ENCODE measurements at places on chromosomes 1 and 21.

GRCh38 chr1:17759114-17759513 lies 4.0 kb downstream of the ACTL8 start:
- no peak for DNase-seq

DNA sequence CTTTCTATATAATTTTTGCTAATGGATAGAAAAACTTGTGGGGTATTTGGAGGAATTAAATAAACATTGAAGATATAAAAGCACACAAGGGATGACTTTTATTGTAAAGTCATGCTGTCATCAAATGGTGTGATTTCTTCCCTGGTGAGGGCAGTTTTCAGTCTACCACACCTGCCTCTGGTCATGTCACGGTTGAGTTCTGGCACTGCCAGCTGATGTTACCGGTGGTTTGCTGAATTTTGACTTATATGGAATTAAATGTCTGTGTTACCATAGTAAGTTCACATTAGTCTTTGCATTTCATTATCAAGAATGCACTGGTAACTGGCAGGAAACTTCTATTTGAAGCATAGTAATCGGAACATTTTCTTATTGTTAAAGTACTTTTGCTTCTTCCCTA lies 13.4 kb downstream of the S1PR1 start:
- no peak for DNase-seq

DNA sequence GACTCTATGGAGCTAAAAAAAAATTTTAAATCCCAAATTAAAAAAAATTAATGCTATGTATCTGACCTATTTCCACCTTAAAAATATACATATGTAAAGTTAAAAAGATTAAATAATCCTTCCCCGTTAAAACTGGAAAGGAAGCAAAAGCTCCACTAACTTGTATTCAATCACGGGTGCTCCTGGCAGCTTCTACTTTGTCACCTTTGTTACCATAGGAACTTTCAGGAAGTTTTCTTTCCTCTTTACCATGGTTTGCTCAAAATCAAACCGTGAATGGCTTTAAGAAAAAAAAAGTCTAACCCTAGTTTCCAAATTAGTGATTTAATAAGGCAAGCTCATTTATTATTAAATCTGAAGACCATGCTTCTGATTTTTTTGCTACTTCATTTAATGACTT lies 3.5 kb downstream of the GPATCH2 start:
- DNase-seq, result no peak

DNA sequence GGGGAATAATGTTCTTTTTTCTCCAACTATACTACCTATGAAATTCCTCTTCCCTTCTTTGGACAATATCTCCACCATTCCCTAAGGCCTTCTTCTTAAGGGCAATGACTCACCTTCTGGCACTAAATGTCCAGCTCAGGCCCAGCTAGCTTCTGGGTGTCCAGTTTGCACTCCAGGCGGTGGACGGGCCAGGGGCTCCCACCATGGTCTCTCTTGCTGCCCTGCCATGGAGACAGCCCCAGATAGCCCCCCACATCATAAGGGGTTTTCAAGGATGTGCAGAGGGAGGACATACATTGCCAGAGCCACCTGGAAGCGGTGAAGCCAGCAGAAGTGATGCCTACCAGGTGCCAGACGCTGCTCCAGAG lies 43.8 kb downstream of the C1orf198 start:
- no peak for DNase-seq

GRCh38 chr1:6962478-6962995 lies 177.3 kb downstream of the CAMTA1 start:
- DNase-seq, result no peak

DNA sequence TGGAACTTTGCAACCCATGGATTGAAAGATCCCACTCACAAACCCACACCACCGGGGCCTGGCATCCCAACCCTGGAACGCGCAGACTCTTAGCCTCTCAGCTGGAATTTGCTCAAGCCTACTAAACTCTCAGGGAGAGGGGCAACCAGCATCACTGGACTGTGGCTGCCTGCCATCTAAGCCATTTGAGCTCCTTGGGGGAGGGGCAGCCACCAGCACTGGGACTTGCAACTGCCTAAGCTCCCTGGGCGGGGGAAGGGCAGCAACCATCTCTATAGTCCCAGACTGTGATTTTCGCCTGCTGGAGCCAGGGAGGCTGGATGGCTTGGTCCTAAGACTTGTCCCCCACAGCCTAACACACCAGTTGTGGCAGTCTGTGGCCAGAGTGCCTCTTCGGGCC lies 122.3 kb downstream of the SNX7 start:
- DNase-seq, result no peak

GRCh38 chr1:160222546-160222945 lies 17.4 kb downstream of the PEA15 start:
- DNase-seq, result no peak

Data from cortex of kidney (tissue), 1 donor.